ENCODE measurements at places on chromosomes 4 and X.

DNA sequence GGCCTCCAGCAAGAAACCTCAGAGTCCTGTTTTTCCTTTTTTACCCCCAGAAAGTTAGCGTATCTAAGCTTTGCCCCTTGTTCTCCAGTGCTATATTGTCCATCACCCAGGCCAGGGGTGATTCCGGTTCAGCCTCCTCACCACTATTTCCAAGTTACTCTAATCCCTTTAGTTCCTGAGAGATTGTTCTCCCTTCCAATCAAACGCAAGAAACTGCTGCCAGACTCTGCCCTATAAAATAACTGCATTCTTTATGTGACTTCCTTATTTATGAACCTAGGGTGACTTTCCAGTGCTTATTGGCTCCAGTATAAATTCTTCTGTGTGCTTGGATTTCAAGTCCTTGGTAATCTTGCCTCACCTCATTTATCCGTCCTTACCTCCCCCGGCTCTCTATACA, 65.7 kb downstream of the CLCN5 start:
- DNase-seq: no peak

GRCh38 chr4:73892966-73893365, 23.8 kb downstream of the CXCL1 start:
- DNase-seq: no peak

DNA sequence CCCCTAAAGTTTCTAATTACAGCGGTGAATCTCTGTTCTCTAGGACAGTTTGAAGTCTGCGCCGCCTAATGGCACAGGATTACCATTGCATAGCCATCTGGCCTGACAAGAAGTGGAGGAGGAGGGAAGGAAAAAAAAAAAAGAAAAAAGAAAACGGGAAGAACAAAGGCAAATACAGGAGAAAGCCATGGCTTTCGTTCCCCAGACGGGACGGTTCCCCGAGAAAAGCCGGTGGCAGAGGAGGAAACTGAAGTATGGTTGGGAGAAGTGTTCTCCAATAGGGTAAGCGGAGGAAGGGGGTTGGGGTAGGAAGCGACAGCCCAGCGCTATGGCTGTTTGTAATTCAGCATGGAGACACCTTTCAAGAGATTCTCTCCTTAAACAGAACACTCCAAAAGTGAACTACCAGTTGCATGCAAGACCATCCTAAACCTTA, 80.8 kb downstream of the HMGN5 start:
- DNase-seq: peak; percentile 16

GRCh38 chrX:134365904-134366303, 94.1 kb upstream of the HPRT1 start:
- DNase-seq: no peak

DNA sequence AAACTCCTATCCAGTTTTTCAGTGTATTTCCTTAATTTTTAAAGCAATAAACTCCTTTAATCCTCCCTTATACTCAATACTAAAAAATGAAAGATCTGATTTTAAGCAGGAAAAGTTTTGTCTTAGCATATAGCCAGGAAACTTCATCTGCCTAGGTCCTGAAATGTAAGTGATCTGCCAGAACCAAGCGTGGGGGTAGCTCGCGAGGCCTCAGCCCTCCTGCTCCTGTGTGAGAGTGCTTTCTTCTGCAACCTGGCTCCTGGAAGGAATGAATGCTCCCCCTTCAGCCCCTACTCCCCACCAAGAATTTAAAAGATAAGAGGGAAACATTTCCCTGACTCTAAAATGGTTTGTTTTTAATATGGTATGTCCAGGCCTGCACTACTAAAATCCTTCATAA, 160.1 kb downstream of the CBR4 start:
- no peak for DNase-seq

GRCh38 chrX:109274806-109275205, 207.1 kb downstream of the GUCY2F start:
- no peak for DNase-seq

- peak; percentile 71 for DNase-seq
These were observed 1.3 kb upstream of the EOLA1 start for GRCh38 chrX:149539283-149540130.

DNA sequence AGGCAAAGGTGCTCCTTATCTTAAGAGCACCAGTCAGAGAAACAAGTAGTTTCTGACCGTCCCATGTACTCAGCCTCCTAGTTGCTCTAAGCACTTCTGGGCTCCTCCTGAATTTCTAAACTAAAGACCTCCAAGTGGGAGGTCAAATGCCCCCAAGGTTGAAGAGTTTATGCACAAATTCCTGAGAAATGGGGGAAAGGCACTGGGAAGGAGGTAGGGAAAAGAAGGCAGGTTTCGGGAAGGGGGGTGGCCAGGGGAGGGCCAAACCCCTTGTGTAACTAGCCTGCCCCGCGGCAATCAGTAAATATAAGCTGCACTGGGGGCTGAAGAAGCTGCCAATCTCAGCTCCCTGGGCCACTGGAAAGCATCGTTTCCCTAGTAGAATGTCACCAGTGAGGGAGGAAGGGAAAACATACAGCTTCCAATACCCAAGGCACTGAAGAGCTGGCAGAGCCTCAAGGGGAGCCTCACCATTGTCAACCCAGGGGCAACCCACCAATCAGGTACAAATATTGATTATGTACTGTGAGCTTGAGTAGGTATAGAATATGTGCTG, 3.4 kb downstream of the FOXO4 start:
- no peak for DNase-seq
